ENCODE measurements at places on chromosomes 7 and 10.

- no peak for DNase-seq
These were observed 89.8 kb upstream of the TMEM72 start for GRCh38 chr10:44821290-44821689.

GRCh38 chr7:113402005-113402404 is 283.7 kb upstream of the SMIM30 start:
- DNase-seq: no peak

DNA sequence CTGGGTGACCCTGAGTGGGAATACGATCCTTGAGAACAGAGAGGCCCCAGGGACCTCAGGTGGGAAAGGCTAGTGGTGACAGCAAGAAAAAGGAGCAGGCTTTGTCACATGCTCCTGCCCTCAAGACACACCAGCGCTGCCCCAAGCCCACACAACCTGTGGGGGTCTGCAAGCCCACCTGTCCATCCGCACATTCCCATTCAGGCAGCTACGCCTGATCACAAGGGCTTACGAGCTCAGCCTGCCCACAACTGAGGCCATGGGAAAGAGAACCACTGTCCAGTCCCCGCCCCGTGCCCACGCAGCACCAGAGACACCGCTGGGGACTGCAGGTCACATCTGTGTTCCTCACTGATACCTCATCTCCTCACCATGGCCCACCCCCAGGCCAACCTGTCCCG is 26.7 kb downstream of the EBF3 start:
- no peak for DNase-seq

DNA sequence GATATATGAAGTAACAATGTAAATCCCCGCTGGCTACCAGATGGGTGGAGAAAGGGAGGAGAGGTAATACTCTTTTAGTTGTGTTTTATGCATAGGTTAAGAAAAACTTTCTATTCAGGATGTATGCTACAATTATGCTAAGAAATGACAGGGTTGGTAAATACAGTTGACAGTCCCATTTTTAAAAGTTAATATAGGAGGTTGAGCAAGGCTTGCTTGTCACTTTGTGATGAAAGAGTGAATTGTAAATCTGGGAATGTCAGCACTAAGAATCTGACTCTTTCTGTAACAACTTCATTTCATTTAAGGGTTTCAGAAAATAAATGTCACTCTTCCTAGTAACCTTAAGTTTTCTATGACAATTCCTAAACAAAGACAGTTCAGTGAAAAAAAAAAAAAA is 59.8 kb downstream of the PTPRZ1 start:
- no peak for DNase-seq

- DNase-seq: no peak
These were observed 256.6 kb upstream of the KLF6 start for GRCh38 chr10:4041635-4042034.

DNA sequence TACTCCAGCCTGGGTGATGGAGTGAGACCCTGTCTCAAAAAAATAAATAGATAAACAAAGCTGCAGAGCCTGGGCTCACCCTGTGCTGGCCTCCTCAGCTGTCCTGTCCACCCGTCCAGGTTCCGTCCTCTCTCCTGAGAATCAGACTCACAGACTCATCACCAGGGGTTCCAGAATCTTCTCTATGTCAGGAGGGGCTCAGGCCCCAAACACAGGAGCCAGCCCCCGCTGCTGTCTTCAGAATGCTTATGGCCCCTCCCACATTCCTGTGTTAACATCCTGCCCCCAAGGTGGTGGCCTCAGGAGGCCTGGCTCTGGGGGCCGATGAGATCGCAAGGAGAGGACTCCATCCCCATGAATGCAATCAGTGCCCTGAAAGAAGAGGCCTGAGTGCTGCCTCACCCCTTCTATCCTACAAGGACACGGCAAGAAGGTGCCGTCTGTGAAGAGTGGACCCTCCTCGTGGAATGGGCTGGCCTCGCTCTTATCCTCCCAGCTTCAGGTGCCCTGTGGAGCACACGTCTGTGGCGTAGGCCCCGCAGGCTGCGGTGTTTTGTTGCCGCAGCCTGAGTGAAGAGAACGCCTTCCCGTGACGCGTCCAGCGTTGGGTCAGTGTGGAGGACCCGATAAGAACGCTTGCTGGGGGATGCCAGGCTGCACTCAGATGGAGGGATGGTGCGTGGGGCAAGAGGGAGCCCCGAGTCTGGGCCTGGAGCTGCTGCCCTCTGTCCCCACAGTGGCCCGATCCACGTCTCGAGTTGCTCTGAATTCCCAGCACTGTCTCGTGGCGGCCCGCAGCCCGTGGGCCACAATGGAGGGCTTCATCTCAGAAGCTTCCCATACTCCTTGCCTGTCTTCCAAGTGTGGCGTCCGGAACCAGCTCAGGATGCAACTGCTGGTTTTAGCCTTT is 77.1 kb downstream of the INPP5A start:
- no peak for DNase-seq

DNA sequence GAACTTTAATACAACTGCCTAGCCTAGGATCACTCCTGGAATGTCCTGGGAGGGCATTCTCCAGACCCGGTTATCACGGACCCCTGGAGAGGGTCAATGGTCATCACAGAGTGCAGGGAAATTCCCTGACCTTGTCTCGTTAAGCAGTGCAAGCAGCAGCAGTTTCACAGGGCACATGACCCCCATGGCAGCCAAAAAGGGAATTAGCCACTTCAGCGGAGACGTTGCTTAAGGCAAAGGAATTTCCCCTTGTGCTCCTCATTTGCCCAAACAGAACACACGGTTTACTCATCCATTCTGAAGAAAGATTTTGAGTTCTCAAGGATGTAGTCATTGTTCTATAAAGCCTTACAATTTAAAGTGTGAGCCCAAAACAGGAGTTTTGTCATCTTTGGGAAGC is 260.3 kb downstream of the SNX13 start:
- no peak for DNase-seq

- no peak for DNase-seq
These were observed 683 bp upstream of the ANKRD22 start for GRCh38 chr10:88852327-88852726.

DNA sequence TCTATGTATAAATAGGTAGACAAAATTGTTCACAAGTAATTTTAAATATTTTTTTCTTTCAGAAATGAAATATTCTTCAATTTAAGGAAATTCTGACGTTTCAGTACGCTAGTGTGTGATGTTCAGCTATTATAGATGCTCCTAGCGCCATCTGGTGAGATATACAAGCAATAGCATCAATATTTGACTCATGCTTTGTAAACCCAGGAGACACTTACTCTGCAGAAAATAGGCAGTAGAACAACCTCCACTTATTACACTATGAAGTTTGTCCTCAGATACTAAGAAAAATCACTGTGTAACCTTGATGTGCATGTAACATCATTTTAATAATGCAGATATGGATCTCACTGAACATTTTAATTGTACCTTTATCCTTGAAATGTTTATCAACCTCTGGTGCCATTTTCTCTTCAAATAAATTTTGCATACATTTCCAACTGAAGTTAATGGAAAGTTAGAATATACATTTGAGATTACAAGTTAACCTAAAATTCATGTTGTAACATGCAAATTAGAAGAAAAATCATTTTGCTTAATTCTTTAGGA is 151.5 kb upstream of the FAM3C start:
- DNase-seq: peak; percentile 22

DNA sequence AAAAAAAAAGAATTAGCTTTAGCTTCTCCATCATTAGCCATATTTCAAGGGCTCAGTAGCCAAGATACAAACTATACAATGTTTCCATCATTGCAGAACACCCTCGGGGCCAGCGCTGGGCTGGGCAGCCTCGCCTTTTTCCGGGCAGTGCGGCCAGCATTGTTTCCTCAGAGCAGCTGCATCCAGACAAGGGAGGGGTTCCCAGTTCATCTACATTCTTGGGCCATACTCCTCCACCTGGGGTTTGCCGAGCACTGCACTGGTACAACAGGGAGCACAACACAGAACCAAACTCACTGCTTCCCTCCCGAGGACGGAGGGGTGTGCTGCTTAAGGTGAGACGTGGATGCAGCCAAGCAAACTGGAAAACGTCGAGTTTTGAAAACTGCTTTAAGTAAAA is 2.4 kb upstream of the PKD1L1 start:
- DNase-seq: no peak

DNA sequence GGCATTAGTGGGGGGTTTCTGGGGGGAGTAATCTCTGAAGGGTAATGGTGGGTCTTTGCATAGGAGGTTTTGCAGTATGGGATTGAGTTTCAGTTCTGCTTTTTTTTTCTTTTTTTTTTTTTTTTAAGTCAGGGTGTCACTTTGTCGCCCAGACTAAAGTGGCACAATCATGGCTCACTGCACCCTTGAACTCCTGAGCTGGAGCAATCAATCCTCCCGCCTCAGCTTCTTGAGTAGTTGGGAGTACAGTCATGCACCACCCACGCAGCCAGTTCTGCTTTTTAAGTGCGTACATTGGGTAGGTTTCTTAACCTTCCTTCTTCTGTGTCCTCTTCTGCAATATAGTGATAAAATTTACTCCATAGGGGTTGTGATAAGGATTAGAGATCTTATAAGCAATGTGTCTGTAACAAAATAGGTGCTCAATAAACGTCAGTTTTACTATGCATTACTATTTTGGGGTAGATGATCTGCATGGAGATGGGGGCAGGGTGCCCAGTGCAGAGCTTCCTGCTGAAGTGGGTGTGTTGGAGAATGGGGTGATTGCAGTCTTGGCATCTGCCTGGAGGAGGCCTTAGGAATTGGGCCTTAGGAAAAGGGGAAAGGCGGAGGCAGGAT is 9.6 kb downstream of the KAZALD1 start:
- DNase-seq: no peak

GRCh38 chr7:70640266-70640833 is 491.6 kb upstream of the GALNT17 start:
- no peak for DNase-seq

DNA sequence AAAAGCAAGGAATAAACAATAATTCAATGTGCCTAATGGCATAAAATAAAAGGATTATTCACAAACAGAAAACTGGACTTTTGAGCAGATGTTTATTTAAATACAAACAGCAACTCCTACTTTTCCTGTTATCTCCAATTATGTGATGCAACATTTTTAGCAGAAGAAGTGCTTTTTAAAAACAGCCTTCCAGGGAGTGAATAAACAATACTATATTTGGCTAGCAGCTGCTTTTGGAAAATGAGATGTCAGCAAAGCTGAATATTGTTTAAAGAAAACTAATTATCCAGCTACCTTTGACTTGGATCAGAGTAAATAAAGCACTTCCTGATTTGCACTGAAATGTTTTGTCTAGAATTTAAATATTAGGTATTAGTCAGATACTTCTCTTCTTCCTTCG is 23.2 kb downstream of the CDK1 start:
- no peak for DNase-seq

DNA sequence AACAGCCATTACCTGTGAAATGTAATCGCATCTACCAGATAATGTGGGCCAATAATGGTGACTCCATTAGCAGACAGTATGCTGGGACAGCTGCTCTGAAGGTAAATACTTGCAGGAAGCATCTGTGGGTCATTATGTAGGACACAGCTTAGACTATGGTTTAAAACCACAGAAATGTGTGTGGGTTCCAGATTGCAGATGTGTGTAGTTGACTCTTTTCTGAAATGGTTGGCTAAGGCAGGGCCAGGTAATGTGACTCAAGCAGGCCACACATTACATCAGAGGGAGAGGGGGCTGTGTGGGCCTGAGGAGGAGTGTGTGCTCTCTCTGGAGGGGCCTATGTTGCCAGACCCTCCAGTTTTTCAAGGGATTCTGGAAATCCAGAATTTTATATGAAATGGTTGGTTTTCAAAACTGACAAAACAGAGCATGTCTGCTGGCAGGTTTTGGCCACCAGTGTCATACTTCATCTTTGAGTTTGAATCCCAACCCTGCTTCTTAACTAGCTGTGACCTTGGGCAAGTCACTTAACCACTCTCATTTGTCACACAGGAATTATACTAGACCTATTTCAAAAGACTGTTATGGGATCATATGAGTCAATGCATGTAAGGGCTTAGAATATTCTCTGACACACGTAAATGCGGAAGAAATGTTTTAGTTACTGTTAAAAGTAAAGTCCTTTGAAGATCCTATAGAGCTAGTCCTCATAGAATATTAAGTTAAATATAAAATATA is 64.5 kb downstream of the MCMBP start:
- no peak for DNase-seq

DNA sequence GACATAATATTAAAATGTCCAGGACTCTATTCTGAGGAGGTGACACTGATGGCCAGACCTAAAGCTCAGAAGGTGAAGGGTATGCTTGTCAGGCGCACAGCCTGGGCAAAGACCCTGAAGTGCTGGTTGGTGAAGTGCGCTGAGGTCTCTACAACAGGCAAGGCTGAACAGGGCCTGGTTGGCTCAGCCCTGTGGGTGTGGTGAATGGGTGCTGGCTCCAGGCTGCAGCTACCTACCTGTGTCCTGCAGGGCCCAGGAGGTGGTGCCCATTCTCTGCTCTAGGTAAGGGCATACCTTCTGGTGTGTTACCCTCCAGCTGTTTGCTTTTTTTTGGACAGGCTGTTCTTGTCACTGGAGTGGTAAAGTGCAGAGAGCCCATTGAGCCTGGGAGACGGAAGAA is 85.1 kb downstream of the RAMP3 start:
- DNase-seq: no peak

DNA sequence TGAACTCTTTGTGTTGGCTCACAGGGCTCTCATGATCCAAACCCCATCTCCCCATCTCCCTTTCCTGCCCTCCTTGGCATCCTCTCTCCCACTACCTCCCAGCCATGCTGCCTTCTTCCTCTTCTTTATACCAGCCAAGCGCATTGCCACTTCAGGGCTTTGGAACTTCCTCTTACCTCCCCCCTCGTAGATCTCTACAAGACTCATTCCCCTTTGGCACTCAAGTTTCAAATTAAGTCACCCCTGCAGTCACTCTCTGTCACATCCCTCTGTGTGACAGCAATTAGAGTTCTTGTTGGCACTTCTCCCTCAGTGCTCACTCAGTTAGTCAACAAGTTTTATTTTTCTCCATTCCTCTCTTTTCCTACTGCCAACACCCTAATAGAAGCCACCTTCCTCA is 20.8 kb upstream of the NRP1 start:
- DNase-seq: no peak

GRCh38 chr7:144892761-144893160 is 56.9 kb upstream of the TPK1 start:
- DNase-seq: no peak

- no peak for DNase-seq
These were observed 8.2 kb downstream of the DKK1 start for GRCh38 chr10:52322323-52322722.

DNA sequence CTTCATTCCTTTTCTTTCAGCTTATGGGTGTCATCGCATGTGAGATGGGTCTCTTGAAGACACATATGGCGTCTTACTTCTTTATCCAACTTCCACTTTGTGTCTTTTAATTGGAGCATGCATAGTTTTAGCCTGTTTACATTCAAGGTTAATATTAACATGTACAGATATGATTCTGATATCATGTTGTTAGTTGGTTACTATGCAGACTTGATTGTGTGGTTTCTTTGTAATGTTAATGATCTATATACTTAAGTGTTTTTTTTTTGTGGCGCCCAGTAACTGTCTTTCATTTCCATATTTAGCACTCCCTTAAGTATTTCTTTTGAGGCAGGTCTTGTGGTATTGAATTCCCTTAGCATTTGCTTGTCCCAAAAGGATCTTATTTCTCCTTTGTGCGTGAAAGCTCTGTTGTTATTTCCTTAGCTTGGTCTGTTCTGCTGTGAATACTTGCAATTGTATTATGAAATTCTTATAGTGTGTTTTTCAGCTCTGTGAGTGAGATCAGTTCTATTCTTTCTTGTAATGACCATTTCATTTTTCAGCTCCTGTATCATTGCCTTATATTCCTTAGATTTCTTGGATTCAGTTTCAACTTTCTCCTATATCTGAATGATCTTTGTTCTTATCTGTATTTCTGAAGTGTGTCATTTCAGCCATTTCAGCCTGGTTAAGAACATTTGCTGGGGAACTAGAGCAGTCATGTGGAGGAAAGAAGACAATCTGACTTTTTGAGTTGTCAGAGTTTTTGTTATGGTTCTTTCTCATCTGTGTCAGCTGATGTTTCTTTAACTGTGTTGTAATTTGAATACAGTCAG is 88.4 kb downstream of the ABCA13 start:
- no peak for DNase-seq

All from iPS DF 6.9 (cell line).